Common myeloid progenitor, CD34-positive (primary cell): ENCODE measurements at places on chromosomes 5 and 9.

DNA sequence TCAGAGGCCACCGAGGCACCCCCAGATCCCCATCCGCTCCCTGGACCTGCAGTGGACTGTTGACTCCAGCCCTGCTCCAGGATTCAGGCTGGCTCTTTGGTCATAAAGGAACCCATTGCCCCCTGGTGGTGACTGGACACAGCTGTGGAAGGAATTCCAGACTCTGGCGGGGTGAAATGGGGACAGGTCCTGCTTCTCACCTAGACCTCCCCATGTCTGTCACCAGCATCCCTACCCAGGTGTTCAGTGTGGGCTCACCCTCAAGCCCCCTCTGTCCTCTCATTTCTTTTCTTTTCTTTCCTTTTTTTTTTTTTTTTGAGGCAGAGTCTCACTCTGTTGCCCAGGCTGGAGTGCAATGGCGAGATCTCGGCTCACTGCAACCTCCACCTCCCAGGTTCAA is 25.5 kb upstream of the STXBP1 start:
- DNase-seq = peak; percentile 74

DNA sequence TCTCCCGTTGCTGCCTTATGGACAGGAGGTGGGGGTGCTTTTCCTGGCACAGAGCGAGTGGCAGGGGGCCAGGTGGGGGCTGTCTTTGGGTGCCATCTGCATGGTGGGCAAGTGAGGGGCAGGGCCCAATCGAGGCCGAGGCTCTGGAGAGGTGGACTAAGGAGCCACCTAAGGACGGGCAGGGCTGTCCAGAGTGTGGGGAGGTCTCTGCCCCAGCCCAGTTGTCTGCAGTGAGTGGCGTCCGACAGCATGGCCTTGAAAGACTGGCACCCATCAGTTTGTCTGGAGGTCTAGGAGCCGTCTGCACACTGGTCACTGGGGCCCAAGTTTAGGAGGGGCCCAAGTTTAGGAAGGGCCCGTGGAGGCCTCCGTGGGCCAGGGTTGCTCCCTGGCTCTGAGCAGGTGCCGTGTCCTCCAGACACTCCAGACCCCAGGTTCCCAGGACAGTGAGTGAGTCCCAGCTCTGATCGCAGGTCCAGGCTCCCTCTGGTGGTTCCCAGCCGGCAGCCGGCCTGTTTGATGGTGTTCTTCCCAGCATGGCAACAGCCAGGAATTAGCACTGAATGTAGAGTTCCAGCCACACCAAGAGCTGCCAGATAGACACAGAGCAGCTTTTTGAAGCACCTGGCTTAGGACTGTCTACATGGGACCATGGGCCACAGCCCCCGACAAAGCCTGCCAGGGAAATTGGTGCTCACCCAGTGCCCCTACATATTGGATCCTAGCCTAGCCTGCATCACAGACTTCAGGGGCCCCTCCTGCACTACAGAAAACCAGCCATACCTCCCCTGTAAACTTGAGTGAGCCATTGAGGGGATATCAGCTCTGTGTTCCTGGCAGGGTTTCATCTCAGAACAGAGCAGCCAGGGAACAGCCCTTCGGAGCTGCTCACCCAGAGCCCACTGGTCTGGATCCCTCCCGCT is 120.9 kb downstream of the WNK2 start:
- DNase-seq = peak; percentile 36

DNA sequence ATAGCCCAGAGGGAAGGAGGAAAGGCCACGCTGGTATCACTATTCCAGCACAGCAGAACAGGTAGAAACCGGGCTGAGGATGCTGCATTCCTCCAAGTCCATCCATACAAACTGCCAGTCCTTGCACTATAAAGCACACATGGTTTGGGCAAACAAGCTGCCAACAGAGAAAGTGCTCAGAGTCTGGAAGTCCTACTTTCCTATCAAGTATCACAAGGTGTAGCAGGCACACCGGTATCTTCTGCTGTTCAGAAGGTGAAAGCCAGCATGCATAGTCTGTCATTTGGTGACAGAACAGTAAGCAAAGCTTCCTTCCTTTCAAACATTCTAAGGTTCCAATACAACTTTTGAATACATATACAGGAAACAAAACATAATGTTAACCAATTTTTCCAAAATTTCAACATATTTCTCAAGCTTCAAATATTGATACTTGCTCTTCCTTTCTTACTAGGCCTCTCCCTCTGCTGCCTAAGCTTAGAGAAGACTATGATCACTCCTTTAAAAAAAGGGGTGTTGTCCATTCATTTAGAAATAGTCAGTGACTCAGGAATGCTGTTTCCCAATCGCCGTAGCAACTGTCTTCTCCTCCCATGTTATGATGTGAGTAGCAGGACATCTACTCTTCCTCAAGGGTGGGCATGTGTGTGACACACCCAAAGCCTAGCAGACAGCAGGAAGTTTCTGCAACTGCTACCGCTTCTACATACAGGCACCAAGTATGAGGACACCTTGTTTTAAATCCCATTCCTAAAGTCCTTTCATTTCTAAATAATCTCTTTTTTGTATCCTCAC is 14.7 kb downstream of the DIAPH1 start:
- peak; percentile 61 for DNase-seq

DNA sequence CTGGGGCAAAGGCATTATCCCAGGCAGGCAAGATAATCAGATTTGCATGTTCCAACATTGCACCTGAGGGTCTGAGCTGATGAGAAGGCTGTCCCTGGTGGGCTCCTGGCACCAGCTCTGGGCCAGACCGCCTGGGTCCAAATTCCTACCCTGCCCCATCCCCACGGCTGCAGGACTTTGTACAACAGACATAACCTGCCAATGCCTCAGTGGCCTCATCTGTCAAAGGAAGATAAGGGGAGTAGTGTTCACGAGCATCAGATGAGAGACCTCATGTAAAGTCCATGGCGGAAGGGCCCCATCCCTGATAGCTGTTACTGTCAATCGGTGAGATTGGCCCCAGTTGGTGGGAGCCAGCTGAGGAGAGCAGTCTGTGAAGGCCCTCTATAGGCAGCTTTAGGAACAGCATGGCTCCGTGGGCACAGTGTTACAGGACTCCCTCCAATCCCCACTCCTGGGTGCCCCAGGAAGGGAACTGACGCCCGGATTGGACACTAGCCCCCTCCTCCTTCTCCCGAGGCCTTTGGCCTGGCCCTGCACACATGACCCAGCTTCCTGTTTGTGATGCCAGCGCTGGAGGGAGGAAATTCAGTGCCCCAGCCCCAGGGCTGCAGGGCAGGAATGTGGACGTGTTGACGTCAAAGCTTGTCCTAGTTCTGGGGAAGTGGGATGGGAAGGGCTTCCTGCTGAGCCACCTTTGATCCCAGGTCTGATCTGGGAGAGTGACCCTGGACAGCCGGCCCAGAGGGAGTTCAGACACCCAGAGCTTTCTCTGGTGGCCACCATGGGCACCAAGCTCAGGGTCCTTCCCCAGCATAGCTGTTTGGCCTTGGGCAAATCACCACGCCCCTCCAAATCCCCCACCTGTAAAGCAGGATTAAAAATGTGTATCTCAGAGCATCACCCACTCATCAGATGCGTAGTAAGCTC is 56.2 kb downstream of the DUSP1 start:
- peak; percentile 66 for DNase-seq

- no peak for DNase-seq
Measured at GRCh38 chr9:135268981-135269380, 181.5 kb downstream of the OLFM1 start.

DNA sequence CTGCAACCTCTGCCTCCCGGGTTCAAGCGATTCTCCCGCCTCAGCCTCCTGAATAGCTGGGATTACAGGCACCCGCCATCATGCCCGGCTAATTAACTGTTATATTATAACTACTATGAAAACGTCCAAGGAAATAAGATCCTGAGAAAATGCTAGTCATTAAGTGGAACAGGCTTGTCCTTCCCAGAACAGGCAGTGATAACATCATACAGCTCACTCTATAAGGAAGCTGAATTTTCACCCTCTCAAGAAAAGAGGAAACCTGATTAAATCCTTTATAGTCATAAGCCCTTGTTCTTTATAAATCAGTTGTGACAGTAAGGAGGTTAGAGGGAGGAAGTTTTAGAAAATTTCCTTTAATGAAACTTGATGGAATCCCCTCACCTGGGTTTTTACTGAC is 163.9 kb upstream of the CLINT1 start:
- DNase-seq = peak; percentile 5

GRCh38 chr5:179164331-179165311 is 104.4 kb downstream of the ZNF354C start:
- no peak for DNase-seq

DNA sequence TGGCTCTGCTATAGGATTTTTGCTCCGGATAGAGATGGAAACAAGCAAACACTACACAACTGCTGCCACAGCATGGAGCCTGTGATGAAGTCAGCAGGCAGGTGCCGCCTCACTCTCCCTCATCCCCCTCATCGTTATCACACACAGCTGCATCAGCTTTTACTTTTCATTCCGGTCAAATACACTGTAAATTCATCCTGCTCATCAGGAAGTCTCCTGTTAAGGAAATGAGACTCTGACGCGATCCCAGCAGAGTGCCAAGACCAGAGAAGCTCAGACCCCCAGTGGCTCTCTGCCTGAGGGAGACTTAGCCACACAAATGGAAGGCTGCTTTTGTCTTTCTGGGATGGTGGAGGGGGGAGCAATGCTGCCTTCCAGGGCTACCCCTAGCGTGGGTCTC is 270.2 kb downstream of the ELAVL2 start:
- DNase-seq = no peak

GRCh38 chr9:15187589-15187988 is 119.4 kb downstream of the TTC39B start:
- no peak for DNase-seq

DNA sequence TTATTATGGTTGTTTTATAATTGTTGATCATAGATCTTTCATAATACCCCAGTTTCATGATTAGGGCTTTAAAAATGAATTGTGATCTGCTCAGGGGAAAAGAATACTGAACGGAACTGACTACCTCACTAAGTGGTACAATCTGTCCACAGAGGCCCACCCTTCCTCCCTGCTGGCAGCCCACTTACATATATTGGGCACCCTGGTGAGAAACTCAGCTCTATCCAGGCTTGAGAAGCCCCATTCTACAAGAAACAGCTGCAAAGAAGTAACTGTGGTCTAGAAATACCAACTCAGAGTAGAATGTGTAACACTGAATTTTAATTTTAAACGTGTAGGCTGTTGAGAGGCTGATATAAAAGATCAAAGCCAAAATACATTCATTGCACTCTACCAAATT is 46.9 kb downstream of the TSSK1B start:
- DNase-seq = no peak

- DNase-seq = peak; percentile 48
Measured at GRCh38 chr5:52657247-52657645, 130.5 kb upstream of the ITGA1 start.

- peak; percentile 89 for DNase-seq
Measured at GRCh38 chr9:120892748-120893610, 16.0 kb upstream of the PHF19 start.

- peak; percentile 40 for DNase-seq
Measured at GRCh38 chr9:133103183-133103986, 17.7 kb downstream of the RALGDS start.

GRCh38 chr5:91127456-91128081 is 255.5 kb downstream of the ARRDC3 start:
- no peak for DNase-seq

DNA sequence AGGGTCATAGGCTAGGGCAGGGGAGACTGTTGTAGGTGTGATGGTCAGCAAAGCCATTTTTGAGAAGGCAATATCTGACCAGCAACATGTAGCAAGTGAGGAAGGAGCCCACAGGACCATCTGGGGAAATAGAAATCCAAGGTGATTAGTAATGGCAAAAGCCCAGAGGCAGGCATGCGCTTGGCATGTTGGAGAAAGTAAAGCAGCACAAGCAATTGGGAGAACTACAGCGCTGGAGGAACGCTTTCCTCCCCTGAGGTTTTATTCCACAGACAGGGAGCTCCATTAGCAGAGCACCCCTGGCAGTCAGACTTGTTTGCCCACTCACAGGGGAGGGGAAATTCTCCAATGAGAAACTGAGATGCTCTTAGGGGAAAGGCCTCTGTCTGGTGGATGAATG is 54.8 kb upstream of the FOXB2 start:
- DNase-seq = no peak

- no peak for DNase-seq
Measured at GRCh38 chr9:28396058-28396457, 822.8 kb upstream of the C9orf72 start.
